ENCODE measurements at places on chromosomes 12 and 14. TPM values are rescaled to one million over a fixed set of nuclear protein-coding genes. Genes with fewer than 3 reads are reported as not detected.

DNA sequence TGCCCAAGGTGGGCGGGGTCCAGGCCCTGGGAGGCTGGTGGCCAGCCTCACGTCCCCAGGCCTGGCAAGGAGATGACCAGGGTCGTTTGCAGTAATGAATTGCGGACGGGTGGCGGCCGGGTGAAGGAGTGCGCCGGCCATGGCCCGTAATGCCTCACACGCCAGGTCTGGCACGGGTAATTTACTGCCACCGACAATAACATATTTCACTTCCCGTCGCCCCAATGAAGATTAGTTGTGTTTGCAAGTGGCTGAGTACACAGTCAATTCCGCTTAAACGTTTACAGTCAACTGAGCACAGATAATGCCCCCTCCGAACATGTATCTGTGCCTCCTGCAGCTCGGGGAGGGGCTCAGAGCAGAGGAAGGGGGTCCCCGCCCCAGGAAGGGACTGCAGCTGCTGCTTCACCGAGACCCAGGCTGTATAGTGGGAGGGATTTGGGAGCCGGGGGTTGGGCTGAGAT, 48.3 kb downstream of the MVK start:
- peaks cover 8% of the 10 kb centered on the region for H3K27me3 ChIP-seq
- H3K4me1 ChIP-seq: no peaks in the 10 kb centered on the region
- no peak for DNase-seq
- no peaks in the 10 kb centered on the region for H3K36me3 ChIP-seq

DNA sequence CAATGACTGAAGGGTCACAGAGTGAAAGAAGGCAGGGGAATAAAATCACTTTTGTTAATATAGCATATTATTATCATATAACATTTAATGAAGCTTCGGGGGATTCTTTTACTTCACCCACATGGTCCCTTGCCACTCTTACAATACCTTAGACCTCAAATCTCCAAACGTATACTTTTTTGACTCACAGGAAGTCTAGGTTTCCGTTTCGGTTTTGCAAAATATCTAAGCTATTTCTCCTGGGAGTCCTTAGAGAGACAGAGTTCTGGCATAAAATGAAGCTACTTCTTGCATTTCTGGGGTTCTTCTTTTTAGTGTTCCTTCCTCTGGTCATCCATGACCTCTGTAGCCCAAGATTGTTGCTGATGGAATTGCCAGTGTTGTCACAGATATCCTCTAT, 590.5 kb upstream of the ATP2B1 start:
- no peaks in the 10 kb centered on the region for H3K4me1 ChIP-seq
- H3K4me3 ChIP-seq: no peak overlapping the region
- no peaks in the 10 kb centered on the region for H3K27me3 ChIP-seq
- H3K36me3 ChIP-seq: no peaks in the 10 kb centered on the region

DNA sequence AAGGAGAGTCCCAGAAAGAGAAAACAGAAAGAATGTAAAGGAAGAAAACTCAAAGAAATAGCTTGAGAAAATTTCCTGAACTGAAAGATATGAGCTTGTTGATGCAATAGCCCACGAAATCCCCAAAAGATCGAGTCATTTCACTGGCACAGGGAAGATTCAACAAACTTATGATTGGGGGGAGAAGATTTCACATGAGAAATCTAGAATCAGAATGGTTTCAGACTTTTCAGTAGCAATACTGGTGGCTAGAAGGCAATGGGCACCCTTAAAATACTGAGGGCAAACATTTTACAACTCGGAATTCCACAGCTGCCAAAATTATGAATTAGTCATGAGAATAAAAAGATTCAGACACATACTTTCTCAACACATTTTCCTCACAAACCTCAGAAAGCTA, 8.9 kb upstream of the KRT7 start:
- H3K27ac ChIP-seq: no peak overlapping the region
- no peaks in the 10 kb centered on the region for H3K4me1 ChIP-seq
- H3K4me3 ChIP-seq: no peak overlapping the region

DNA sequence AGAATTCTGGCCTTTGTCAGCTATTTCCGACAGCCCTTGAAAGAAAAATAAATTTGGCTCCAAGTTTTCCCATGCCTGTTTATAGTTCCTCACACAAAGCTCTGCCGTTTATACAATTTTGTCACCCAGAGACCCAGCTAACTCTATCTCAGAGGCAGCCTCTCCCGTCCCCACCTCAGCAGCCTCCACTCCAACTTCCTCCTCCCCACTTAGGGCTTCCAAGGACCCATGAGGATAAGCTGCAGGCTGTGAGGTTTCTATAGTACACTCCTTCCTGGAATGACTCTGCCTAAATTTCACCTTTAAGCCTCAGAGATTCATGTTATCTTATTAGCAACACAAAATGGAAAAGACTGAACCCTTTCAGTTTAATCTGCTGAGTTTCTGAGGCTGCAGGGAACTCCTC, 71.8 kb downstream of the TTC9 start:
- DNase-seq: no peak
- no peaks in the 10 kb centered on the region for H3K27me3 ChIP-seq
- no peaks in the 10 kb centered on the region for H3K36me3 ChIP-seq

- no peaks in the 10 kb centered on the region for H3K27me3 ChIP-seq
- H3K36me3 ChIP-seq: no peaks in the 10 kb centered on the region
Measured at GRCh38 chr12:28340261-28341045, 150.2 kb downstream of the CCDC91 start.

GRCh38 chr12:28844718-28845117, 304.4 kb upstream of the FAR2 start:
- H3K4me3 ChIP-seq: no peak overlapping the region
- no peak for DNase-seq
- H3K27me3 ChIP-seq: no peaks in the 10 kb centered on the region
- no peaks in the 10 kb centered on the region for H3K36me3 ChIP-seq
- no peaks in the 10 kb centered on the region for H3K4me1 ChIP-seq
- no peak overlapping the region for H3K27ac ChIP-seq

GRCh38 chr12:48109424-48109823, 3.5 kb upstream of the SENP1 start:
- peaks cover 17% of the 10 kb centered on the region for H3K4me1 ChIP-seq
- DNase-seq: no peak

DNA sequence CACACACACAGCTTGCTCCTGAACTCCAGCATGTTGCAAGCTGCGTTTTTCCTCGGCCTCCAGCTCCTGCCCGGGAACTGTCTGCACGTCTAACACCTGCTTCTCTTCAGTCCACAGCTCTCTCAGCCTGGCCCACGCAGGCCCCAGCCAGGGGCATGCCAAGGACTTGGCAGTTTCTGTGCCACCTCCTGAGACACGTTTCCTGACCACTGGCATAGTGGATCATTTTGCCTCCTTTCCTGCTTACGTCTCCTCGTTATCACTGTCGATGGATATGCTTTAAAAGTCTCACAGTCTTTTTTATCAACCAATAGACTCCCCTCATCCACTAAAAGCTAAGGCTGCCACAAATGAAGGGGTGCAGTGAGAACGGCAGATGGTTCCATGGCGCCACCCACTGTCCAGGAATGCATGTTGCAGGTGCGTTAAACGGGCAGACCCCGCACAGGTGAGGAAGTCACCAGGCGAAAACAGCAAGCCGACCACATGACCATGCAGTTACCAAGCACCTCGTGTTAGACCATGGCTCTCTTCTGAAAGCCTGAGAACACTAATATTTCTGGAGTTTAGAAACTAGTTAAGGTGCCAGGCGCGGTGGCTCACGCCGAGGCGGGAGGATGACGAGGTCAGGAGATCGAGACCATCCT, 14.7 kb upstream of the TEAD4 start:
- H3K4me3 ChIP-seq: no peak overlapping the region
- H3K27ac ChIP-seq: no peak overlapping the region
- H3K27me3 ChIP-seq: no peaks in the 10 kb centered on the region
- DNase-seq: peak; percentile 56
- peaks cover 11% of the 10 kb centered on the region for H3K36me3 ChIP-seq

- no peak overlapping the region for H3K4me3 ChIP-seq
- H3K36me3 ChIP-seq: no peaks in the 10 kb centered on the region
- no peaks in the 10 kb centered on the region for H3K27me3 ChIP-seq
- DNase-seq: no peak
- H3K27ac ChIP-seq: no peak overlapping the region
- H3K4me1 ChIP-seq: no peaks in the 10 kb centered on the region
Measured at GRCh38 chr12:86623267-86623666, 367.1 kb upstream of the MGAT4C start.

DNA sequence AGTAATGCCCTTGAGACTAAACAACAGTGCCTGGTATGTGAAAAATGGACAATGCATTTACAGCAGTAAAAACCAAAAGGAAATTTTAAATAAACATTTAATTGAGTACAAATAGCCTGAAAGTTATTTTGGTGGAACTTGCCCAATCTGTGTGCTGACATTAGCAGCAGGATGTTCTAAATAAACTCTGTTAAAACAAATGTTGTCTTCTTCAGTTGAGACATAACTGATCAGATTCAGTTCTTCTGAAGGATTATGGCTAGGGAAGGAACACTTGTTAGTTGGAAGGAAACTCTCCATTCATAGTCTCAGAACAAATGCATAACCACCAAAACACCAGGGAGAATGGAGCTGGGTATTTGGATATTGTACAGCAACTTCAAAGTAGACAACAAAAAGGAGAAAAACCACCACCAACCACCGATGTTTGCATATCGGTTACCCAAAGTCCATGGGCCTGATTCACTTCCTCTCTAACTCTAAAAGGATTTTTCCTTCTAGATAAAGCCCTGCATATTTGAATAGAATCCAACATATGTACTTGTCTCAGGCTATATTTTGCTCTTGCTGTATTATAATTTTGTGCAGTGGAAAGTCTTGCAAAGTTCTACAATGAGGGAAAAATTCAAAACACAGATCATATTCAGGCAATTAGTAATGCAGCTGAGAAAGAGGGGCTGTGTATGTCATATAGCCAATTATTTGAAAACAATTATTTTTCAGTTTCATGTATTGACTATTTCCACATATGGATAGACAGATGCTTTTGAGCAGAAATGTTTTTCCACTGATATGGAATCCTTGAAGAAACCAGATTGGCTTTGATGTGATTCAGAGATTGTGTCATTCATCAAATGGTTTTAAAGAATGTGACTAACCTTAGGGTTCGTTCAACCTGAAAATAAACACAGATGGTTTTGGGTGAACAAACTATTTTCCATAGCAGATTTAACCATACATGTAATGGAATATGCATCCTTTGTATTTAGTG, 152.2 kb upstream of the BMP4 start:
- no peak for DNase-seq
- H3K4me3 ChIP-seq: no peak overlapping the region
- no peaks in the 10 kb centered on the region for H3K27me3 ChIP-seq
- no peak overlapping the region for H3K27ac ChIP-seq

GRCh38 chr14:24311837-24312615, 724 bp downstream of the LTB4R start:
- peak overlapping the region; percentile 92 for H3K27ac ChIP-seq
- peak overlapping the region; percentile 73 for H3K4me3 ChIP-seq
- H3K36me3 ChIP-seq: peaks cover 7% of the 10 kb centered on the region
- peaks cover 86% of the 10 kb centered on the region for H3K4me1 ChIP-seq
- no peak for DNase-seq

GRCh38 chr12:132445884-132446632, 43.9 kb upstream of the FBRSL1 start:
- peaks cover 15% of the 10 kb centered on the region for H3K27me3 ChIP-seq
- peak; percentile 90 for DNase-seq
- peak overlapping the region; percentile 75 for H3K27ac ChIP-seq
- H3K4me1 ChIP-seq: no peaks in the 10 kb centered on the region

DNA sequence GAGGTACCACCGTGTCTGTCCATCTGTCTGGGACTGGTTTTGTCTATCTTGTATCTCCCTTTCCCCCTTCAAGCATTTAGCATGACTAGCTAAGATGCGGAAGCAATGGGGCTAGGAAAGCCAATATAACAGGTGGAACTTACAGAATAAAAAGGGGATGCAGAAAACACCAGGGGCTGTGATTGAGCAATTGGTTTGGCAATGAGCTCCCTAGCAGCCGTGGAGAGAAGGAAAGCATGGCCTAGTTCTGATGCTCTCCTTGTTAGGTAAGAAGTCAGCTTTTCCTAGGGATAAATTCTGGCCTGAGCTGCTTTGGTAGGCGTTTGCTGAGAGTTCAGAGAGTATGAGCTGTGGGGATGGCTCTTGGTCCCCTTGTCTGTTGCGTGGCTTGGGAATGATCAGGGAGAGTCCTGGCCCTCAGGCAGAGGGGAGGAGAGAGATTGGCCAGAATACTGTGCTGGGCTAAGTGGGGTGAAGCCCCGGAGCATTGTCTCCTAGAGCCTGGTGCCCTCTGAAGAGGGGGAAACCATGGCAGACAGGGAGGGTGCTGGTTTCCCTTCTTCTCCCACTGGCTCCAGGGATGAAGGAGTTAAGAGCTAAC, 7.1 kb downstream of the SETD1B start:
- peak overlapping the region; percentile 74 for H3K4me3 ChIP-seq
- no peaks in the 10 kb centered on the region for H3K27me3 ChIP-seq
- DNase-seq: no peak
- peak overlapping the region; percentile 65 for H3K27ac ChIP-seq
- peaks cover 55% of the 10 kb centered on the region for H3K4me1 ChIP-seq
- peaks cover 63% of the 10 kb centered on the region for H3K36me3 ChIP-seq

GRCh38 chr12:120904197-120904773, at the start of gene SPPL3:
Gene SPPL3 (minus strand): TSS chr12:120904358. CDS start chr12:120903867, 491 bp downstream.
- DNase-seq: peak; percentile 95
- H3K27me3 ChIP-seq: no peaks in the 10 kb centered on the region
- H3K4me1 ChIP-seq: peaks cover 27% of the 10 kb centered on the region
- peak within 1 kb of the TSS; percentile 84 for H3K27ac ChIP-seq
- peaks cover 4% of the 10 kb centered on the region for H3K36me3 ChIP-seq

GRCh38 chr14:72864712-72865365, 29.1 kb downstream of the DPF3 start:
- no peaks in the 10 kb centered on the region for H3K36me3 ChIP-seq
- H3K4me1 ChIP-seq: no peaks in the 10 kb centered on the region
- no peak for DNase-seq
- H3K4me3 ChIP-seq: no peak overlapping the region

- H3K4me3 ChIP-seq: no peak overlapping the region
- H3K36me3 ChIP-seq: no peaks in the 10 kb centered on the region
- no peaks in the 10 kb centered on the region for H3K27me3 ChIP-seq
- H3K4me1 ChIP-seq: peaks cover 29% of the 10 kb centered on the region
Measured at GRCh38 chr12:104182621-104183378, 32.8 kb upstream of the TXNRD1 start.

DNA sequence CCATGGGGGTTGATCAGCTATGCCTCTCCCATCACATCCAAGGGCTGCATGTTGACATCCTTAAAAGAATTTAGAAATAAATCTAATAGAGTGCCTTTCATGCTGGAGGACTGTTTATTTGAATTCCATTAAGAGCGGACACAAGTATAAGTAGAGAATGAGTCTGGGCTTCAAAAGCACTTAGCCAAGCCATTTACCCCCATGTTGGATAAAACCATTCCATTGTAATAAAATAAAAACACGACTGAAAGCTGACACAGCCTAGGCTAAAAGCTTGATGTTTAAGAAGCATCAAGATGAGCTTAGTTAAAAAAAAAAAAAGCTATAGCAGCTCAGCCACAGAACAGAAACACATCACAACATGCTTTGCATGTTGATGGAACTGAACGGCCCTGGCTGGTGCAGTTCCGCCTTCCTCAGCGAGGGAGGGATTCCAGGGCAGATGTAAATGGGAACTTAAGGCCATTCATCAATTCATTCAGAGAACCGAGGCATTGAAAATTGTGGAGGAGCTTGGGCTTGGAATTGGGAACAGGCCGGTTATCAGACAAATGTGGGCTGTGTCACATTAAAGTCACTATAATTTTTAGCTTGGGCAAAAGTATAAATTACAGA, 41.2 kb downstream of the TMEM132D start:
- H3K36me3 ChIP-seq: no peaks in the 10 kb centered on the region
- no peaks in the 10 kb centered on the region for H3K27me3 ChIP-seq
- H3K27ac ChIP-seq: no peak overlapping the region
- no peak for DNase-seq
- H3K4me1 ChIP-seq: no peaks in the 10 kb centered on the region

ZNF891 gene
- 2.6 TPM for total RNA-seq

DTX3 gene
- 21.4 TPM for total RNA-seq

ANO4 gene
- total RNA-seq: 0.74 TPM

RILPL2 gene
- total RNA-seq: 18.6 TPM

MUCL1 gene
- not detected for total RNA-seq

KCNK10 gene
- total RNA-seq: not detected

SLC10A1 gene
- total RNA-seq: not detected
